Lower lobe of right lung (tissue), 2 donors: ENCODE measurements at places on chromosomes 12 and 14. TPM values are rescaled to one million over a fixed set of nuclear protein-coding genes. Genes with fewer than 3 reads are reported as not detected.

GLIPR1L1 gene
- total RNA-seq: not detected

RIMBP2 gene
- 0.27 TPM for total RNA-seq

- no peaks in the 10 kb centered on the region for H3K4me1 ChIP-seq
- peaks cover 16% of the 10 kb centered on the region for H3K36me3 ChIP-seq
- DNase-seq: no peak
- H3K27ac ChIP-seq: no peak overlapping the region
Measured at GRCh38 chr12:14510574-14510973, 57.1 kb downstream of the PLBD1 start.

DNA sequence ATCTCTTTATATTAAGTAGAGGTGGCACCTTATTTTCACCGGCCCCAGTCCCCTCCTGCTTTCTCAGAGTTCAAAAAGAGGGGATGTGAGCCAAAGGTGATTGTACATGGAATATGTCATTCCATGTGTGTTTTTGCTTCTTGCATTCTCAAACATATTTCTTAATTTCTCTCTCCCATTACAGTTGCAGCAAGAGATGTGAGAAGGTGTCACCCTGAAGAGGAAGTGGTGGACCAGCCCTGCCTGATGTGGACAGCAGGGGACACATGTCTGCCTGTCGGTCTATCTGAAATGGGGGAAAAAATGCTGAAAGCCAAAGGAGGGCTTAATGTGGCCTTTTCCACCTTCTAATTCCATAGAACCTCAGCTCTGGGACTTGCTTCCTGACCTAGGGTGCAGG lies 1.9 kb upstream of the FOXN3 start:
- peaks cover 48% of the 10 kb centered on the region for H3K4me1 ChIP-seq
- H3K27me3 ChIP-seq: no peaks in the 10 kb centered on the region
- peak overlapping the region; percentile 94 for H3K27ac ChIP-seq
- H3K4me3 ChIP-seq: no peak overlapping the region

DNA sequence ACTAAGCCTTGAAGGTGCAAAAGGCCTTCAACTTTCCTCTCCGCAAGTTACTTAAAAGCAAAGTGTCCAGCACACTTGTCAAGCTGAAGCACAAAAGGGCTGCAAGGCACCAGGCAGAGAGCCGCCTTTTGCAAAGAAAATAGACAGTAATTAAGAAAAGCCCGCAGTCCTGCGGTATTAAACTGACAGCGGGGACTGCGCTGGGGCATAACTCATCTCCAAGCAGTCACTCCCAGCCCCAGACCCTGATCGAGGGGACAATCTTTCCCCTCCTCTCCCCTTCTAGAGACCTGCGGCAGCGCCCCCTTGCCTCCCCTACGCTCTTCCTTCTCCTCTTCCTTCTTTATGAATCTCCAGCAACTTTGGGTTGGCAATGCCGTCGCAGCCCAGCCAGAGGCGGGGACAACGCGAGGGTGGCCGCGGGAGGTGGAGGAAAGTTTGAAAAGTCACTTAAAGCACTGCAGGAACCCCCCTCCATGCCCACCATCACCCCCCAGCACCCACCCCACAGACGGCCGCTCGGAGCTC lies 200.9 kb upstream of the CAND1 start:
- H3K27me3 ChIP-seq: peaks cover 27% of the 10 kb centered on the region
- H3K27ac ChIP-seq: no peak overlapping the region
- no peak for DNase-seq
- no peaks in the 10 kb centered on the region for H3K36me3 ChIP-seq

DNA sequence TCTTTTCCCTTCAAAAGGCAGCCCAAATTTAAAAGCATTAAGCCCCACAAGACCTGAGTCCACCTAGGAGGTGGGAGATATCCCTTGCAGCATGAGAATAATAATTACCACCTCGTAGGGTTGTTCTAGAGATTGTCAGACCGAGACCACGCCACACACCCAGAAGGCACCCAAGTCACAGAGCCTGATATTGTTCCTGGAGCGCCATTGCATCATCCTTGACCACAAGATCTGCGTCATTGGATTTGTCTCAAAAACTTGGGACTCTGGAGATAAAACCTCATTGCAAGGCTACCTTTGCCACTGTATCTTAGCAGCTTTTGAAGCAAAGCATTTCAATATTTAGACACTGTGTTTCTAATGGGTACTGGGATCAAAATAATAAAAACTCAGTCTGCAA lies 29.4 kb upstream of the PPP2R5C start:
- peak overlapping the region; percentile 85 for H3K27ac ChIP-seq
- H3K27me3 ChIP-seq: no peaks in the 10 kb centered on the region
- no peaks in the 10 kb centered on the region for H3K36me3 ChIP-seq

DNA sequence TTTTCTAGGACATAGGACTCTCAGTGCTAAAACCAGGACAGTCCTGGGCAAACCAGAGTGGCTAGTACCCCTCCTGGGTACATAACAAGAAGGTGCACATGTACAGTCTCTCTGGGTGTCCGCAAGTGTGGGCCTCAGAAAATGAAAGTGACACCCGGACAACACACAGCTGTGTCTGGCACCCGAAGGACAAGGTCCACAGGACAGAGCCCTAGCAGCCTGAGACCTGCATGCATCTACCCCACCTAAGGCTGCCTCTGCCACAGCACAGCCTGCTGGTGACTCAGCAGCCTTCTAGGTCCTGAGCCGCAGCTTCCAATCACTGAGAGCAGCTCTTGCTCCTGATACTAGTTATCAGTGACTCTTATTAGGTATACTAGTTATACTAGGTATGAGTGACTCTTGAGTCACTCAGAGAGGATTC lies 784.1 kb upstream of the TBX3 start:
- no peak overlapping the region for H3K4me3 ChIP-seq
- DNase-seq: no peak
- no peak overlapping the region for H3K27ac ChIP-seq
- no peaks in the 10 kb centered on the region for H3K27me3 ChIP-seq
- no peaks in the 10 kb centered on the region for H3K4me1 ChIP-seq

GRCh38 chr12:75738486-75738885 lies 227.1 kb upstream of the KRR1 start:
- no peaks in the 10 kb centered on the region for H3K36me3 ChIP-seq
- no peak for DNase-seq
- H3K4me1 ChIP-seq: no peaks in the 10 kb centered on the region
- H3K27ac ChIP-seq: no peak overlapping the region
- no peak overlapping the region for H3K4me3 ChIP-seq

DNA sequence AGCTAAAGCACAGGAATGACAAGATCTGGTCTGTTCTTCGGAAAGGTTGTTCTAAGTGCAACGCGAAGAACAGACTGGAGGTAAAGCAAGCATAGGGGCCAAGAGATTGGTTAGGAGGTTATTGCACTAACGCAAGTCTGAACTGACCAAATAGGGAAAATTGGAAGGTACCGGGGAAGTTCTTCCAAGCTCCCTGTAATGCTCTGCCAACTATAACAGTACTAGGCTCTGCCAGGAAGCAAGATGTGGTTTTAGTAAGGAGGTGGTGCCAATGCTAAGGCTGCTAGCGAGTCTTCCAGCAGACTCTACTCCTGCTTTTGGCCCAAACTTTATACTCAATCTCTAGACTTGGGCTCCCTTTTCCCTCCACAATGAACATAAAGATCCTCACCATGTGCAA lies 138.6 kb downstream of the PAWR start:
- no peak overlapping the region for H3K27ac ChIP-seq
- peaks cover 44% of the 10 kb centered on the region for H3K4me1 ChIP-seq
- no peaks in the 10 kb centered on the region for H3K27me3 ChIP-seq
- no peaks in the 10 kb centered on the region for H3K36me3 ChIP-seq
- H3K4me3 ChIP-seq: no peak overlapping the region
- no peak for DNase-seq

DNA sequence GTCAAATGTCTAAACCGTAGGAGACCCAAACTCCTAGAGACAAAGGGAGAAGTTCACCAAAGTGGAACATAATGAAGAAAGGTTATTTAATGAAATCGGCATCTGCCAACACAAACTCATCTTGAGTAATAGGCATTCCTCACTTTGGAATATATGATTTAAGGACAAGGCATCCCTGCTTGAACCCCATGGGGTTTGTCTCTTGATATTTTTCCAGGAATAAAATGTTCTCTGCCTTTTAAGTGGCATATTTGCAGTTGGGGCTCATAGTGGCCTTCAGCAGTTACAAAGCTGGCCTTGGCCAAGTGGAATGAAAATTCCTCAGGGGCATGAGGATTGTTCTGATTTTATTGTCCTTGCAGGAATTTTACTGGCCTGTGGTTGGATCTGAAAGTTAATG lies 7.1 kb downstream of the POP5 start:
- H3K4me1 ChIP-seq: no peaks in the 10 kb centered on the region
- H3K4me3 ChIP-seq: no peak overlapping the region
- no peak for DNase-seq
- H3K36me3 ChIP-seq: peaks cover 100% of the 10 kb centered on the region
- no peak overlapping the region for H3K27ac ChIP-seq

DNA sequence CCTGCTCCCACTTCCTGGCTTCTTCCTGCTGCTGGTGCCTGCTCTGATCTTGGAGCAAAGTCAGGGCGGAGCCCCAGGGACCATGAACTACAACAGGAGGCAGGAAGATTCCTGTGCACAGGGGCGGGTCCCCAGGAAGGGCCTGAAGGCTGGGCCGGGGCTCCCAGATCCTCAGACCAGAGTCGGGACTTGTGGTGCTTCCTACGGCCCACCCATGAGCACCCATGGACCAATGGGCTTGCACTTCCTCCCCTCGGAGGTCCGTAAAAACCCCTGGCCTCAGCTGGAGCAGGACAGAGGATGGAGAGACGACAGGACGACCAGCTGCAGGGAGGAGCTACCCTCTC lies 1287.1 kb downstream of the TMEM121 start:
- no peak overlapping the region for H3K27ac ChIP-seq
- H3K27me3 ChIP-seq: no peaks in the 10 kb centered on the region
- no peak for DNase-seq
- H3K4me1 ChIP-seq: no peaks in the 10 kb centered on the region
- no peaks in the 10 kb centered on the region for H3K36me3 ChIP-seq

- DNase-seq: peak; percentile 72
- H3K4me3 ChIP-seq: peak overlapping the region; percentile 87
Measured at GRCh38 chr14:22837114-22837749, 847 bp downstream of the MMP14 start.

GRCh38 chr12:19423166-19423930 lies 15.9 kb upstream of the AEBP2 start:
- no peaks in the 10 kb centered on the region for H3K36me3 ChIP-seq
- H3K27me3 ChIP-seq: no peaks in the 10 kb centered on the region
- no peak for DNase-seq
- no peaks in the 10 kb centered on the region for H3K4me1 ChIP-seq

- no peak overlapping the region for H3K4me3 ChIP-seq
- H3K27me3 ChIP-seq: no peaks in the 10 kb centered on the region
- no peak for DNase-seq
- no peaks in the 10 kb centered on the region for H3K4me1 ChIP-seq
- no peaks in the 10 kb centered on the region for H3K36me3 ChIP-seq
- H3K27ac ChIP-seq: no peak overlapping the region
Measured at GRCh38 chr12:93081810-93082165, 152.7 kb upstream of the EEA1 start.

DNA sequence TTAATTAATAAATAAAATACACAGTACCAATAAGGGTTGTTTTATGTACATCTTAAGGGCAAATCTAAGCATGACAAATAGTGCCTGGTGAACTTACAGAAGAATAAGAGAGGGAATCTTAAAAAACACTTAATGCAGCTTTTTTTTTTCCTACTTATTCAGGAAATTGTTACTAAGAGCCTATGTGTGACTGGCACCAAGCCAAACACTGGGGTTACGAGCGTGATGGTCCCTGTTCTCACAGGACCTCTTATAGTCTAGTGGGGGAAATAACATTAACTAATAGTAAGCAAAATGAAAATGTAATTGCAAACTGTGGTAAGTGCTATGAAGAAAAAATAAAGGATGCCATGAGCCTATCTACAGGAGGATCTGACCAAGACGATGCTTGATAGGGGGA lies 53.6 kb downstream of the RTN1 start:
- H3K27ac ChIP-seq: no peak overlapping the region
- no peaks in the 10 kb centered on the region for H3K4me1 ChIP-seq
- H3K36me3 ChIP-seq: no peaks in the 10 kb centered on the region
- no peak for DNase-seq
